HT1080 (cell line): ENCODE measurements at places on chromosomes 4 and X.

- no peak for DNase-seq
Observed at GRCh38 chr4:8260656-8261111, 8.9 kb upstream of the HTRA3 start.

GRCh38 chr4:109301651-109302360 lies 652 bp downstream of the COL25A1 start:
- DNase-seq, result no peak

GRCh38 chr4:97370568-97370967 lies 772.7 kb downstream of the STPG2 start:
- peak; percentile 27 for DNase-seq

- DNase-seq, result no peak
Observed at GRCh38 chrX:108257556-108257955, 166.0 kb downstream of the ATG4A start.

DNA sequence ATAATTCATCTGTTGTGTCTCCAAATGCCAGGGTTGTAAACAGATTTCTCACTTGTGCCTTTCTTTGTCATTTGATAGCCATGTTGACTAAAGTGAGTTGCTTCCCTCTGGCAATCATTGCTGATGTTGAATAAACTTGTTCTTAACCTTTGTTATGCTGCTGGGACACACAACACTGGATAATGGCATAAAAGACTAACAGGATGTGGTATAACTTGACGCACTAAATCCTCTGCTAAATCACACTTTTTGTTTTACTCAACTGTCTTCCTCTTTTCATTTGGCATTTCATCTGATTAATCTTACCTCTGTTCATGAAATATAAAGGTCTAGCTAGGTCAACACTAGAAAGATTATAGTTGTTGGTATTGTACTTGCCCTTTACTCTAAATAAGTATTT lies 17.6 kb upstream of the CXCL5 start:
- peak; percentile 57 for DNase-seq

- DNase-seq, result no peak
Observed at GRCh38 chrX:107721318-107721717, 54.3 kb downstream of the TSC22D3 start.

GRCh38 chr4:108622022-108622421 lies 1.6 kb downstream of the RPL34 start:
- no peak for DNase-seq

DNA sequence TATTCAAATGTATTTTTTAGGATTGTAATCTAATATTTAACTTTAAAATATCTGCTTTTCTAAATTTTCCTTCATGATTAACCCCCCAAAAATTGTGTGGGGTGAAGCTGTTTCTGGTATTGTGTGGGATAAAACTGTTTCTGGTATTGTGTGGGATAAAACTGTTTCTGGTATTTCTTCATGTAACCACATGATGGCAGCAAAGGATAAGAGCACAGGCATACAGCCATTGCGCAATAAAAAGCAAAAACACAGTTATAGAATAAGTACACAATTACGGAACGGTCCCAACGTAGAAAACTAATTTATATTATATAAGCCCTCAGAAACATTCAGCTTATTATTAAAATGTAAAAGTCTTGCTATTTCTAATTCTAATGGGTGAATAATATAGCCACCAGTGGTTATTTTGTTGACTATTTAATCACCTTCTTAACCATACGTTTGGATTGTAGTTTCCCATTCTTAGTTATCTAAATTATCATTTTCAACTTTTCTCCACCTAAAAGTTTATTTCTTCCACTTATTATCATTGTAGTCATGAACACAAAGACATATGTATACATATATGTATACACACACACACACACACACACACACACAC lies 333.9 kb upstream of the FSTL5 start:
- peak; percentile 36 for DNase-seq

DNA sequence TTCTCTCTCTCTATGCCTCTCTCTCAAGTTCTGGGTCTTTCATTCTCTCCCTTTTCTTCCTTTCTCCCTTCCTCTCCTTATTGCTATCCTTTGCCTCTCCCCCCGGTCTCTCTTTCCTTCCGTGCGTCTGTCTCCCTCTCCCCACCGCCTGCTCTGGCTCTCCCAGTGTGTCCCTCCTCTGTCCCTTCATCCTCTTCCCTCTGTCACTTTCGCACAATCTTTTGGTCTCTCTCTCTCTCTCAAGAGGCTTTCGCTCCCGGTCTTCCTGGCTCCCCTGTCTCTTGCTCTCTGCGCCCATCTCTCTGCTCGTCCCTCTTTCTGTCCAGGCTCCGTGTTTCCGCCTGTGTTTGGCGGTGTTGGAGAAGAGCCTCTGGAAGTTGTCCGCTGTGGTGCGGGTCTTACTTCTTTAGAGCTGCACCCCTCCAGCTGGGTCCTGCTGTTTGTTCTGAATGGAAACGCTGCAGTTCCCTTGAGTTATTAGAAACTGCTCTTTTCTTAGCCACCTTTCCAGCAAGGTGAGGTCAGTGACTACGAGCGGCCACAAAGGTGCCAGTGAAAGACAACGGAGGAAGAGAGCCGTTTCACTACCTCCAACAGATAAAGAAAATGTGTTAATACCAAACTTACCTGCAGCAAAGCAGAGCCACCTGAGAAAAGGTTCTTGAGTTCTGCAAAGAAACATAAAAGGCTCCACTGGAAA lies 1.1 kb downstream of the BMPR1B start:
- no peak for DNase-seq

GRCh38 chr4:123419885-123420755 lies 23.5 kb downstream of the SPRY1 start:
- no peak for DNase-seq

DNA sequence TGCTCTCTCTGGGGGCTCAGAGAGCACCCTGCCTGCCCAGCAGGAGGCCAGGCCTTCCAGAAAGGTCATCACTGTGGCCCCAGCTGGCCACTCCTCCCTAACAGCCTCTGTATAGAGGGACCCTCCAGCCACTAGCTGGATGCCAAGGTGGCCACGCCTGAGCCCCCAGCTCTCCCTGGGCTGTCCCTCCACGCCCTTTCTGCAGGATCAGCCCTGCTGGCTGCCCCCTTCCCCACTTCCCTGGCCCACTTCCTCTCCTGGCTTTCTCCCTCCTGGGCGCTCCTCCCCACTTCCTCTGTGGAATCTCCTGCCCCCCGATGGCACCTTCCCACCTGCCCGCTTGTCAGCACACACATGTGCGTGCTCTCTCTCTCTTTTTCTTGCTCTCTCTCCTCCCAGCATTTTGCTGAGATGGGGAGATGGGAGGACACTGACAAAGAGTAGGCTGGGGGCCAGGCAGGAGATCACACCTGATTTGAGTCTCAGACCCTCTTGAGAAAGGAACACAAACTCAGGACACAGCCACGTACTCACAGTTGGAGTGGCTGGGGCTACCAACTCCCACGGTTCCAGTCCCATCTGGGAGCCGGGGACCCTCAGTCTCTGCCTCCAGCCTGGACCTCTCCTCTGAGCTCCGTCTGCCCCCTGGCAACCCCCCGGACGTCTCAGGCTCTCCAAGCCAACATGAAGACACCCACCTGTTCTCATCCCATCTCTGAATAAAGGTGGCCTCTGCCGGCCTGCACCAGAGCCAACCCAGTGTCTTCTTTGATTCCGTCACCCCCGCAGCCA lies 62.1 kb upstream of the AFAP1 start:
- no peak for DNase-seq

- no peak for DNase-seq
Observed at GRCh38 chr4:140888054-140888453, 131.9 kb upstream of the TBC1D9 start.

GRCh38 chr4:43853565-43854264 lies 594.9 kb downstream of the KCTD8 start:
- DNase-seq, result no peak

GRCh38 chrX:110321081-110321480 lies 3.2 kb upstream of the AMMECR1 start:
- DNase-seq, result no peak

GRCh38 chr4:1337376-1337831 lies 9.6 kb upstream of the UVSSA start:
- DNase-seq, result peak; percentile 67

DNA sequence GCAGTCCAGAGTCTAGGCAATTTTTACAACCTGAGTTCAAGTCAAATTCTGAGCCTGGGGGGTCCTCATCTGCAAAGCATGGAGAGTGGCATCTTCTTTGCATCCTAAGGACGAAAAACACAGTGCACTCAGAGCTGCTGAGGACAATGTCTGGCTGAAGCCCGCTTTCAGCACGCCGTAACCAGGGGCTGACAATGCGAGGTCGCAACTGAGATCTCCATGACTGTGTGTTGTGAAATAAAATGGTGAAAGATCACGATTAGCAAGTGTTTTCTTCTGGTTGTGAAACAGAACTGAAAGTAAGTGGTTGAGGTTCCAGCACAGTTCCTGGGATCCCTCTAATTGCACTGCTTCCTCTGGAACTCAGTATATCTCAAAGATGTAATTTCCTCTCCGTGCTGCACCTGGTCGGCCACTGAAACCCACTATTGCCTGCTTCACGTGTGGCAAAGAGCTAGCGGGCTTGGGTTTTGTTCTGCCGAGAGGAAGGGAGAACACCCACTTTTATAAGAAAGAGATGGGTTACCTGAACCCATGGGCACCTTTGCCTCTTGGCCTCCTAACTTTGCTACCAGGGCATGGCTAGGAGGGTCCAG lies 7.7 kb upstream of the F11 start:
- no peak for DNase-seq

- no peak for DNase-seq
Observed at GRCh38 chr4:55758570-55758969, 61.0 kb upstream of the EXOC1L start.

DNA sequence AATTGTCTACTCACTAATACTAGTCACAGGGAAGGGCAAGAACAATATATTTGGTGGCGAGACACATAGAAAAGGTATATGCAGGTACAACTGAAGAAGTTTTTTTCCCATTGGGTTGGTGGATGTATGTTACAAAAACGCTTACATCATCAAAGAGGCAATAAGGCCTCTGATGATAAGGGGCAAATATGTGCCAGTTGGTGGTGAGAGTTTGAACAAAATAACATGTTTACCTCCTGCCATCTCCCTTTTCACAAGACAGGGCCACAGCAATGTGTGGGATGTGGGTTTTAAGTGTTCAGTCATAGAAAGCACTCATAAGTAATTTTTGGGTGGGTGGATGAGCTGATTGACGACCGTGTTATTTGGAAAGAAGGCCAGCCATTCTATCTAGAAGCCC lies 41.7 kb downstream of the PAGE2 start:
- DNase-seq, result no peak

DNA sequence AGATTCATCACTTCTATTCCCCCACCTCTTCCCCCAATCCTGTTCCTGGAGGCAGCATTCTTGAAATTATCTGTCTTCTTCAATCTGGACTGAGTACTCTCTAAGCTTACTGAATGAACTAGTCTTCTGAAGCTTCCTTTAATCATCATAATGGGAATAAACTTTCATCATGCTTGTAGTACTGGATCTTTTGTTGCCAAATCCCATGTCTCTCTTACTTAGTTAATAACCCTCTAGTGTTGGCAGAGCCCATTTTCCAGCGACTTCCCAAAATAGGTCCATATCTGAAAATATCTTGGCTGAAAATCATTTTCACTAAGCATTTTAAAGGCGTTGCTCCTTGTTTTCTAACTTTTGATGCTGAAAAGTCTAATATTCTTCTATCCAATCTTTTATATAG lies 39.6 kb downstream of the RPS6KA3 start:
- no peak for DNase-seq

GRCh38 chrX:1686642-1687041 lies 71.8 kb downstream of the ASMT start:
- DNase-seq, result peak; percentile 49

- DNase-seq, result no peak
Observed at GRCh38 chr4:10053635-10054453, 32.5 kb upstream of the SLC2A9 start.

DNA sequence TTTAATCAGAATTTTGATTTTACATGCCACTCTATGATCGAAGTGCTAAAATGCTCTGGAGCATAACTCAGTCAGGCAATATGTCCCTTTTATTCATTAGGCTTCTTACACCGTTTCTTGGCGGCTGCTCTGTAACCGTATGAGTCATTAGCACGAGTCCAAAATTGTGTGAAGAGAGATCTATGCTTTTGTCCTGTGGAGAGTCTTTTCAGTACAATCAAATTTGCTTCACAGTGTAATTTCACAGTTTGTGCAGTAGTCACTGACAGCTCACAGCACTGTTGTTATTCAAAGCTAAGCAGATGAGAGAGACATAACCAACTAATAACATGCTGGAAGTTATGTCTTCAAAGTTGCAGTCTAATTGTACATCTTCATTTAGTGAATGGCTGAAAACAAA lies 167.8 kb downstream of the PCDH10 start:
- DNase-seq, result peak; percentile 7

- DNase-seq, result no peak
Observed at GRCh38 chr4:47882228-47882627, 32.2 kb downstream of the NFXL1 start.

- DNase-seq, result no peak
Observed at GRCh38 chr4:27267339-27267969, 406.8 kb downstream of the STIM2 start.

- DNase-seq, result no peak
Observed at GRCh38 chr4:26751838-26752237, 108.8 kb upstream of the STIM2 start.

GRCh38 chr4:16083241-16084191 lies at the start of gene PROM1:
Gene PROM1 (minus strand): TSS chr4:16084023. CDS start chr4:16075906, 8,117 bp downstream.
- DNase-seq, result no peak

DNA sequence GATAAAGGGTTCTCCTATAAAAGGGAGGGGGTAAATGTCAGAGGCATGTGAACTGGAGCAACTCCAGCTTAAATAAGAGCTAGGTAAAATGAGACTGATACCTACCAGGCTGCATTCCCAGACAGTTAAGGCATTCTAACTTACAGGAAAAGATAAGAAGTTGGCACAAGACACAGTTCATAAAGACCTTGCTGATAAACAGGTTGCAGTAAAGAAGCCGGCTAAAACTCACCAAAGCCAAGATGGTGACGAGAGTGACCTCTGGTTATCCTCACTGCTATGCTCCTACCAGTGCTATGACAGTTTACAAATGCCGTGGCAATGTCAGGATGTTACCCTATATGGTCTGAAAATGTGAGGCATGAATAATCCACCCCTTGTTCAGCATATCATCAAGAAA lies 13.1 kb upstream of the SULT1B1 start:
- DNase-seq, result no peak

- no peak for DNase-seq
Observed at GRCh38 chrX:43909141-43909540, 26.9 kb upstream of the MAOB start.

- no peak for DNase-seq
Observed at GRCh38 chrX:18119856-18120255, 100.8 kb downstream of the BEND2 start.

DNA sequence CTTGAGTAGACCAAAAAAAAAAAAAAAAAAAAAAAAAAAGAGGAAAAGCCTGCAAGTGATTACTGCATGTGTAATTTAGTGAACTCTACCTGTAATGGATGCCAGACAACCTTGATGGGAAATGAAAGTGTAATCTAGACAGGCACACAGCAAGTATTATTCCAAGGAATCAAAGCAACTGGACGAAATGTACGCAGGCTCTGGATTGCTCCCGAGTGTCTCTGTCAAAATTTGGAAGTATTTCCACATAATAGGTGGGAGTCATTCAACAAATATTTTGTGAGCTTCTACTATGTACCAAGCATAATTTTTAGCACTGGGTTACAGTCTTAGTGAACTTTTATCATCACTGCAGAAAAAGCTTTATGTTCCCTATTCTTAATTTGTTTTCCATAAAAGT lies 64.2 kb downstream of the LIMCH1 start:
- DNase-seq, result no peak
